ENCODE measurements at places on chromosomes 1 and 21.

DNA sequence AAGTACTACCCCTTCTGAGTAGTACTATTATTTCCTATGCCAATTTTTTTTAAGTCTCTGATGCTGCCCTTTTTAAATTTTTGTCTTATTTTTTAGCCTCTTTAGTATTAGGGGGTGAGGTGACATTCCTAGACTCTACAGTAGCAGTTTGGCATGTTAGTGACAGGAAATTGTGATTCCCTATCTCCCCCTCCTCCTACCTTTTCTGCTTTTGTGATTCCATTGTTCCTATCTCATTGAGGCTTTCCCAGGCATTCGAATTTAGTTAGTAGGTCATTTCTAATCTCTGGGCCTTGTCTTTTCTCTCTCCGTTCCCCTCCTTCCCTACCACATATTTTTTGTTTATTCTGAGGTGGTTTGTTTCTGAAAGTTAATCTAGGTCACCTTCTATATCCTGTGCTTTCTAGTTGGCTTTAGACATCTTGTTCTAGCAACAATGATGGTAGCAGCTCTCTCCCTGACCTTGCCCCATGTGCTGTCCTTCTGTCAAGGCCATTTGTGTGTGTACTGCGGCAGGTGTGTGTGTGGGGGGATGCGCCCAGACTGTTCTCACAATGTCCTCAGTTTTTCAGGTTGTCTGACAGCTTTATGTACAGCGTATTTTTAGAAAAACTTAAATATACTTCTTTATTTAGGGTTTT lies 21.5 kb downstream of the SEMA6C start:
- no peak for DNase-seq

GRCh38 chr1:225554216-225554812 lies 98.6 kb downstream of the ENAH start:
- no peak for DNase-seq

DNA sequence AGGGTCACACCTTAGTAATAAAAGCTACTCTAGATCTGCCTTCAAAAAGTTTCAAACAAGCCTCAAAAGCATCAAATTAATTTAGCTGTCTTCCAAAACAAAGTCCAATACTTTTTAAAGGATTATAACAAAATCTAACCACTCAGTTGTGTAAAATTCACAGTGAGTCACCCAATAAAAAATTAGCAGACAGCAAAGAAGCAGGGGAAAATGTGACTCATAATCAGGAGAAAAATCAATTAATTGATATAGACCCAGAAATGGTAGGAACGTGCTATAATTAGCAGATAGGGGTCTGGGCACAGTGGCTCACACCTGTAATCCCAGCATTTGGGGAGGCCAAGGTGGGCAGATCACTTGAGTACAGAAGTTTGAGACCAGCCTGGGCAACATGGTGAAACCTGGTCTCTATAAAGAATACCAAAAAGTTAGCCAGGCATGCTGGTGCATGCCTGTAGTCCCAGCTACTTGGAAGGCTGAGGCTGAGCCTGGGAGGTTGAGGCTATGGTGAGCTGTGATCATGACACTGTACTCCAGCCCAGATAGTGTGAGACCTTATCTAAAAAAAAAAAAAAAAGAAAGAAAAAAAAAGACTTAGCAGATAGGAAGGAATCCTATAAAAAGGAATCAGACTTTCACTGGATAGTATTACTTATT lies 8.1 kb upstream of the MYOG start:
- no peak for DNase-seq

DNA sequence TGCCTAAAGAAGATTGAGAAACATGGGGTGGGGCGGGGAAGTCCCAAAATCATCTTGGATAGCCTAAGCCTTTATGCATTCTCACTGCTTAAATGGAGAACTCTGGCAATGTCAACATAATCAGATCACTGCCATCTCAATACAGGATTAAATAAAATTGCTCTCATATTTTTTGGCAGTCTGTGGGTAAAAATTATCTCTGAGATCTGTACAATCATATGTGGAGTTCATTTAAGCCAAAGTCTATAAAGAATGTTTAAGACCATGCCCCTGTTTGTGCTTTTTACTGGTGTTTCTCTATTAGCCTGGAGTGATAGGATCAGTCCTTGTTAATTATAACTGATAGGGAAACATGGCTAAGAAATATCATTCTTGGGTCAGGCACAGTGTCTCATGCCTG lies 136.3 kb downstream of the GPR52 start:
- no peak for DNase-seq

DNA sequence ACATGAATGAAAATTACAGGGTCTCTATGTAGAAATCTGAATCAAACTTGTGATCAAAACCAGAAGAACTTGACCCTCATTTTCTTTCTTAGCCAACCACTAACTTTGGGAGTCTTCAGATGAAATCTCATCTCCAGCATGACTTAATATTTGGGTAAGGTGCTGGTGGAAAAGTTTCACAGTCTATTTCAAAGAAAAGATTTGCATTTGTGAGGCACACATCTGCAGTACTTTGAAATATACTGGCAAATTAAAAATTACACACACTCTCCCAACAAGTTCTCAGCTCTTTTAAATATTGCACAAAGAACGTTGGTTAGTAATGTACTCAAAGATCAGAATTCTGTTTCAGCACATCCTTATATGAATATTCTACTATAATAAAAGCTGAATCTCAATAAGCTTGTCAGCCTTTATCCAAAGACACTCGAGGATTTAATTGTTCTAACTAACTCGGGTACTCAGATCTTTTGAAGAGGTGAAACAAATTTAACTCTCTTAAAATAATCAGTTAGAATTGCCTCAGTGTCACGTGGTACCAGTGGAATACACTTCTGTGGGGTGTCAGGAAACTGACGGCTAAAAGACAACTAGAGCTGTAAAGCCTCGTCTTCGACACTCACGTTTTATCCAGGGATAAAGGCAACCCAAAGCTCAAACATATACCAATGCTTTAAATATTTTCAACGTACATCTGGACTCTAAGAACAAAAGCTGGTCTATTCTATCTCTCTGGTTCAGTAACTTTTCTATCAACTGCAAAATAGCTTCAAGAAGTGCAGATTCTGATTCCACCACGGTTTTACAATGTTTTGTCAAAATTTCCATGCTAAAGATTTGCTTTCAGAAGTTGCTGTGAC lies 19.0 kb downstream of the SAMSN1 start:
- DNase-seq: no peak

DNA sequence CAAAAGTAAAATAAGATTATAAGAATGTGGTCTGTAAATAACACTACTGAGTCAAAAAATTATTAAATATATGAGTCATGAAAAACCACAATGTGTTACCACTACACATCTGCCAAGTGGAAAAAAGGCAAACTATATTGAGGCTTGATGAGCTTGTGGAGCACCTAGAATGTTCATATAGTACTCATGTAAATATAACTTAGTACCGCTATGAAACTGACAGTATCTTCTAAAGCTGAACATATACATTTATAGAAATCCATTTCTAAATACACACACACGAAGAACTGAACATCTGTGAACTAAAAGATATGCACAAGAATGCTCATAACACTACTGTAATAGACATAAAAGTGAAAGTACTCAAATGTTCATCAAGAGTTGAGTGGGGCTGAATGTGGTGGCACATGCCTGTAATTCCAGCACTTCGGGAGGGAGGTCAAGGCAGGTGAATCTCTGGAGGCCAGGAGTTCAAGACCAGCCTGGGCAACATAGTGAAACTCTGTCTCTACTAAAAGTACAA lies 18.5 kb upstream of the GBP3 start:
- DNase-seq: no peak

DNA sequence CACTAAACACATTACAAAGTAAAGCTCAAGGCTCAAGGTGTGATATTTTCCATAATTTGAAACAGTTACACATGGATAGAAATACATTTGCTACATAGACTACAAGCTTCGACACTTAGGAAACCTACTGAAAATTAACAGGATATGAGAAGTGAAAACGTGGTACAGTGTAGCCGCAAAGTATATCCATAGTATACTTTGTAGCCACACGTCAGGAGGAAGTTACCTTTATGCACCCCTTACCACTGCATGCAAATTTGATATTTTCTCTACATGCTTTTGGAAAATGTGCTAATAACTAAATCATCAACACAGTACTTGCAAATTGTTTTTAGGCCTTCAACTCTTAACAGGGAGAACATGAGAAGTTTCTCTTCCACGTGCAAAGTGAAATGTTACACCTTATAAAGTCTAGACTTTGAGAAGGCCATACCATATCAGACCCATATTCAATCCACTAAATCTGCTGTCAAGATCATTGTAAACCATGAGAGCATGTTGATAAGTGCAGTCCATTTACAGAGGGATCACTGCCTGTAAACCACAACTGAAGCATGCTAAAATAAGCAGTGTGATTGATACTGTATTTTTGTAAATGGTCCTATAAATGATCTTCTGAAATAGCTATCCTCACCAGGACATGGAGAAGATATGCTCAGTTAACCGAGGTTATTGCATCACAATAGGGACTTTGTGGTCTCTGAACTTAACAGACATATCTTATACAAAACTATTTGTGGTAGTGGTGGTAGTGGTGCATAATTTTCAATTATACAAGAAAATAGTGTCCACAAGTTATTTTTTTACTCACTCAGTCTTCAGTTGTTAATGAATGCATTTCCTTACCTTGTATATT lies 64.7 kb downstream of the VAV3 start:
- DNase-seq: no peak

DNA sequence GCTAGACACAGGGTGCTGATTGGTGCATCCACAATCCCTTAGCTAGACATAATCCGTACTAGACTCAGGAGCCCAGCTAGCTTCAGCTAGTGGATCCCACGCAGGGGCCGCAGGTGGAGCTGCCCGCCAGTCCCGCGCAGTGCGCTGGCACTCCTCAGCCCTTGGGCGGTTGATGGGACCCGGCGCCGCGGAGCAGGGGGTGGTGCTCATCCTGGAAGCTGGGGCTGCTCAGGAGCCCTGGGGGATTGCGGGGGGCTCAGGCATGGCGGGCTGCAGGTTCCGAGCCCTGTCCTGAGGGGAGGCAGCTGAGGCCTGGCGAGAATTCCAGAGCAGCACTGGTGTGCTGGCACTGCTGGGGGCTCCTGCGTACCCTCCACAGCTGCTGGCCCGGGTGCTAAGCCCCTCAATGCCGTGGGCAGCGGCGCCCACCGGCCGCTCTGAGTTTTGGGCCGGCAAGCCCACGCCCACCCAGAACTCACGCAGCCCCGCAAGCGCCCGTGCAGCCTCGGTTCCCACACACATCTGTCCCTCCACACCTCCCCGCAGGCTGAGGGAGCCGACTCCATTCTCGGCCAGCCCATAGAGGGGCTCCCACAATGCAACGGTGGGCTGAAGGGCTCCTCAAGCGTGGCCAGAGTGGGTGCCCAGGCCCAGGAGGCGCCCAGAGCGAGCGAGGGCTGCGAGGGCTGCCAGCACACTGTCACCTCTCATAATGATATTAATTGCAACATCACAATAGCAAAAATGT lies 87.4 kb downstream of the CRB1 start:
- DNase-seq: no peak
